Activated T-helper 1 cell treated with Interleukin-2 at 50 U/mL for 16 hours (primary cell): ENCODE measurements at places on chromosomes 1 and 21.

GRCh38 chr1:3656450-3657095, 4.3 kb downstream of the TP73 start:
- DNase-seq: no peak

- no peak for DNase-seq
Observed at GRCh38 chr1:6198646-6199297, 623 bp downstream of the RPL22 start.

- DNase-seq: no peak
Observed at GRCh38 chr1:9041116-9041779, 15.0 kb upstream of the SLC2A7 start.

- DNase-seq: no peak
Observed at GRCh38 chr1:46607345-46608130, 3.5 kb upstream of the MKNK1 start.

- no peak for DNase-seq
Observed at GRCh38 chr1:56655991-56656613, 11.0 kb downstream of the PRKAA2 start.

GRCh38 chr1:160086456-160086892, 5.1 kb downstream of the KCNJ9 start:
- no peak for DNase-seq

DNA sequence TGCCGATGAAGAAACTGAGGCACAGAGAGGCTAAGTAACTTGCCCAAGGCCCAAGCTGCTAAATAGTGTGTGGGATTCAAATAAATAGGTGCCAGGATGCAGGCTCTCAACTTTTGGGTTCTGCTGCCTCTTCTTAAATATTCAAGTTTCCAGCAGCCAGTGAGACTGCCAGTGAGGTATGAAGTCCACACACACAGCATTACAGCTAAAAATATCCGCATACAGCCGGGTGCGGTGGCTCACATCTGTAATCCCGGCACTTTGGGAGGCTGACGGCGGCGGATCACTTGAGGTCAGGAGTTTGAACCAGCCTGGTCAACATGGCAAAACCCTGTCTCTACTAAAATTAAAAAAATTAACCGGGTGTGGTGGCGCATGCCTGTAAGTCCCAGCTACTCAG, 78.4 kb upstream of the DIRAS3 start:
- DNase-seq: no peak

GRCh38 chr1:232529747-232530146, 100.2 kb downstream of the SIPA1L2 start:
- no peak for DNase-seq

DNA sequence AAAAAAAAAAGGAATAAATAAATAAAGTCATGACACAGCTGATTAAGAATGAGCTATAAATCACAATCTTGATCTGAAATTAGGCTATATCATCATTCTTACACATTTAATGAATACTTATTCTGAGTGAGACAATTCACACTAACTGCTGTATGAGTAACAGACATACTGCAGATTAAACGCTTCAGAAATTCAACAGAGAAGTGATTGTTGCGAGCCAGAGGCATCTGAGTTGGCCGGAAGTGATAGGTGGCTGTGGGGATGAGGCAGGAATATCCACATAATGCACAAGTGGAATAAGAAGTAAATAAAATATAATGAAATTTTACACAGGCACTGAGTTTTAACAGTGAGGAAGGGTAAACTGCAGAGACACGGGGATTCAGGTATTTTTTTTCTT, 142.4 kb downstream of the APP start:
- no peak for DNase-seq
